ENCODE measurements at places on chromosomes 7 and 10. TPM values are rescaled to one million over a fixed set of nuclear protein-coding genes. Genes with fewer than 3 reads are reported as not detected.

DNA sequence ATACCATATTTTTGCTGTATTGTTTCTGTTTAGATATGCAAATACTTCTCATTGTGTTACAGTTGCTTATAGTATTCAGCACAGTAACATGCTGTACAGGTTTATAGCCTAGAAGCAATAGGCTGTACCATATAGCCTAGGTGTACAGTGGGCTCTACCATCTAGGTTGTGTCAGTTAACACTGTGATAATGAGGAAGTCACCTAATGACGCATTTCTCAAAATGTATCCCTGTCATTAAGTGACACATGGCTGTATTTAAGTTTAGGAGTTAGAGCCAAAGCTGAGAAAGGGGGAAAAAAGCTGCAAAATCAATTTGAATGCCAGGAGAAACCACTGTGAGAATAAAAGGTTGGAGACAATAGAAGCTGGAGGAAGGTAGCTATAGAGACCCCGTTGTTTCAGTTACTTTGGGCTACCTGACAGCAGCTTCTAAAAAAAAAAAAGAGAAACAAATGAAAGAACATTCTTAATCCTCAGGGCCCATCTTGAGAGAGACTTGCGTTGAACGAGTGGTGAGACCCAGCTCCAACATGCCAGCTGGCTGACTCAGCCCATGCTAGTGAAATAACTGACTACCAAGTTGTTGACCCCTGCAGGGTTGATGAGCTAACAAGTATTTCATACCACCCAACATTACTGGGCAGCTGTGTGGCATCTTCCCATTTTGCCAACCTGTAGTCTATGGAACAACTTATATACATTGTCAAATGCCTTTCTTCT, 8.7 kb downstream of the STARD3NL start:
- DNase-seq: no peak

DNA sequence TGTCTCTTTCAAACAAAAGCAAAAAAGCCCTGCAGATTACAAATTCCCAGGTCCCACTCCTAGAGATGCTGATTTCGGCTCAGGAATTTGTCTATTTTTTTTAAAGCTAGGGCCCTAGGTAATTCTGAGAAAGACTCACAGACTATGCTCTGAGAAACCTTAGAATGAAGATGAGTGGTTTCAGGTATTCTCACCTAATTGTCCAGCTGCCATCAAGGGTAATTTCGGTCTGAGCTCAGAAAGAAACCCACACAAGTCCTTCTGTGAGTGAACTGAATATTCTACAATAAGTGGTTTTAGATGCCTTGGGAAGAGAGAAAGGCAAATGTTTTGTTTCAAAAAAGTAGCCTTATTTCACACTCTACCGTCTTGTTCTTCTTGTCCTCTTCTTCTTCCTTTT, 45.7 kb downstream of the DCLRE1A start:
- no peak for DNase-seq

GRCh38 chr10:4313051-4313450, 513.0 kb upstream of the AKR1E2 start:
- DNase-seq: no peak

GRCh38 chr10:59557642-59558041, 152.0 kb downstream of the SLC16A9 start:
- DNase-seq: no peak

The KLHL7 gene
- total RNA-seq: 26.0 TPM

The NKX1-2 gene
- not detected for total RNA-seq

GRCh38 chr10:21929070-21929469, 74.5 kb downstream of the DNAJC1 start:
- no peak for DNase-seq

Data from posterior vena cava (tissue), 2 donors.